ENCODE measurements at places on chromosomes 3 and 15. TPM values are rescaled to one million over a fixed set of nuclear protein-coding genes. Genes with fewer than 3 reads are reported as not detected.

The GP5 gene
- under 0.01 TPM for total RNA-seq

The SLC22A14 gene
- total RNA-seq: not detected

The RASL12 gene
- total RNA-seq: 4.1 TPM

The ANP32A gene
- 45.7 TPM for total RNA-seq

The CRYGS gene
- 2.1 TPM for total RNA-seq

The GOLGA8S gene
- under 0.01 TPM for total RNA-seq

The CCR9 gene
- total RNA-seq: not detected

The CCDC13 gene
- 0.33 TPM for total RNA-seq

The MOBP gene
- total RNA-seq: under 0.01 TPM

The ALDH1L1 gene
- 0.25 TPM for total RNA-seq

The MESD gene
- total RNA-seq: 24.4 TPM

The KLF15 gene
- total RNA-seq: 1.5 TPM

The PLSCR5 gene
- total RNA-seq: not detected

The GASK1A gene
- 2.2 TPM for total RNA-seq

The RAB7A gene
- 45.2 TPM for total RNA-seq

The GALNT15 gene
- total RNA-seq: 3.4 TPM

The SLC38A3 gene
- not detected for total RNA-seq

The ZNF662 gene
- 1.9 TPM for total RNA-seq

The WDR93 gene
- total RNA-seq: under 0.01 TPM

The FBN1 gene
- 481 TPM for total RNA-seq

The SH2D7 gene
- not detected for total RNA-seq

The KCNMB2 gene
- total RNA-seq: 0.87 TPM

The TNFAIP8L3 gene
- total RNA-seq: 13.0 TPM

The NCK1 gene
- 69.9 TPM for total RNA-seq

The AVEN gene
- 37.0 TPM for total RNA-seq

Measured in uterine smooth muscle cell (primary cell).